Renal pelvis (tissue), 12 donors: ENCODE measurements at places on chromosomes 7 and 10.

- DNase-seq = no peak
Measured at GRCh38 chr10:7756360-7756992, 31.3 kb downstream of the KIN start.

DNA sequence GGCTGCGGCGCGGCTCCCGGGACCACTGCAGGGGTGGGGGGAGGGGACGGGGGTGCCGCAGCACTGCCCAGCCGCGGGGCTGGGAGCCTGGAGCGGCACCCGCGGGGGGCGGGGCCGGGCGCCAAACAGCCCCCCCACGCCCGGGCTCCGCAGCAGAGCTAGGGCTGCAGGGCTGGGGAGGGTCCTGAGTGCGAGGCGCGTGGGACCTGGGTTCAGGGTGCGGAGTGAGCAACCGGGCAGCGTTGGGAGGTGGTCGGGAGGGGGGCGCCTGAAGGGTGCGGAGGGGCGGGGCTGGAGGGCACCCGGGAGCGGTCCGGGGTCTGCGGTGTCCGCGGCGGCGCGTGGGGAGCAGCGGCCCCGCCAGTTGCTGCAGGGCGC is 528 bp downstream of the CAMK2G start:
- DNase-seq = no peak

- no peak for DNase-seq
Measured at GRCh38 chr7:150897502-150898474, 45.5 kb downstream of the AOC1 start.

- DNase-seq = peak; percentile 40
Measured at GRCh38 chr7:149790146-149790548, 16.8 kb upstream of the ZNF467 start.

DNA sequence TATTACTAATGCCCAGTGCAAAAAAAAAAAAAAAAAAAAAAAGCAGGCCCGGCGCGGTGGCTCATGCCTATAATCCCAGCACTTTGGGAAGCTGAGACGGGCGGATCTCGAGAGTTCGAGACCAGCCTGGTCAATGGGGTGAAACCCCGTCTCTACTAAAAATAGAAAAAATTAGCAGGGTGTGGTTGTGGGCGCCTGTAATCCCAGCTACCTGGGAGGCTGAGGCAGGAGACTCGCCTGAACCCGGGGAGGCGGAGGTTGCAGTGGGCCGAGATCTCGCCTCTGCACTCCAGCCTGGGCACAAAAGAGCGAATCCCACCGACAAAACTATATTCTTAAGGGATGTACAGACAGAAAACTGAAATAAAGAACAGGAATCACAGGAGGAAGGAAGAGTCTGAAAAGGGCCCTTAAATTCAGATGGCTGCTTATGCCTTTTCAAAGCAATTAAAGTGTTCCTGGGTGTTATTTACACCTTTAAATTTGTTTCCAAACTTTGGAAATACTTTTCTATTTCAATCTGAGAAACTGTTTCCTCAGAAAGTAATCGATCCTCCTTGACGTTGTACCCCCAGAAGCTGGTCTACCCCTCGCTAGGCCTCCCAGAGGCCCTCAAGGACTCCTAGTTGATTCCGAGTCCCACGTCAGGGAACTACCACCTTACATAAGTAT is 2.0 kb upstream of the KMT2E start:
- DNase-seq = no peak

GRCh38 chr10:51273574-51273973 is 199.3 kb downstream of the PRKG1 start:
- no peak for DNase-seq

- no peak for DNase-seq
Measured at GRCh38 chr10:67776371-67776770, 61.6 kb downstream of the DNAJC12 start.

DNA sequence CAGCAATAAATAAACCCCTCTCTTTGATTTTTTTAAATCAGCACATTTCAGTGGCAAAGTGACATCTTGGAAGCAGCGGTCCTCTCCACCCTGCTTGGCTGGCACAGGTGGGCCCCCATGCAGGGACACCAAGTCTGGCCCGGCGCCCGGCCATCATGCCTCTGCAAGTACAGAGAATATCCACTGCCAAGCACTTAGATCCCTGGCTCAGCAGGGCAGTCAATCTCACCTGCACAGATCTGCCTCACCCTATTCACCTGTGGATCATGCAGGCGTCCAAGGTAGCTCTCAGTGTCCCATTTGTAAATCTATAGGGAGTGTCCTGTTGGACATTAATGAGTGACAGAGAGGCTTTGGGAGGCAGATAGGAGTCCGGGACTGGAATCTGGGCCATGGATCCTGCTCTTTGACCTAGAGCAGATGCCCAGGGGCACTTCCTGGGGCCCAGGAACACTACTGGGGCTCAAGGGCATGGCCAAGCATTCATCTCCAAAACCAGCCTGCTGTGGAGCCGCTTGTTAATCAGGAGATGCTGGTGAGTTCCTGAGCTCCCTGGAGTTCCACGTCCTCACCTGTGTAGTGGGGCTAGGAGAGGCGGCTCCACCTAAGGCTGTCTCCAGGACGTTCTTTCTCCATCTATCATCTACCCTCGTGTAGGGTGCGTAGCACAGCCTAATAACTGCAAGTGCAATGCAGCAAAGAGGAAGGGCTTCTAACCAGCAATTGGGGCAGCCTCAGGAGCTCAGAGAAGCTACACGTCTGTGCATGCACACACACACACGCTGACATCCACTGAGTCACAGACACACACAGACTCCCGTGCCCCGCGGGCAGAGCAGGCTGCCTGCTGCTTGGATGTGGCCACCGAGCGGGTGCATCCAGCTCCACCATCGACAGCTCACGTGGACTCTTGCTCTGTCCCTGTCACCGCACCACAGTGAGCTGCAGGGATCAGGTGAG is 123.6 kb downstream of the OAT start:
- no peak for DNase-seq

DNA sequence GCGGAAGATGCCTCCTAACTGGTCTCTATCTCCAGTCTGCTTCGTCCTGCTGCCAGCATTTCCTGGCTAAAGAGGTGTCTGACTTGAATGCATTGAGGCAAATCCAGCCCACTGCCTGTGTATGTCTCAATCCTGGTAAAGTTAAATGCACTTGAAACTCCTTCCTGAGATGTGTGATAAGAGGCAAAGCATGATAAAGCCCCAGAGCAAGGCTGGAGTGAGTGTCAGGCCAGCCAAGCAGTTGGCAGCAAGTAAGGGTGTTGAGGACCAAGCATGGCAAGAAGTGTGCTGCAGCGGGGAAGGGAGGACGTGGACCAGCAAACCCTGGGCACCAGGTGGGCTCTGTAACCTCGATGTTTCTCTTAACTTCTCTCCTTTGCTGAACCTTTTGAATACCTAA is 29.1 kb downstream of the LRRC18 start:
- no peak for DNase-seq

GRCh38 chr10:29446327-29446726 is 157.5 kb downstream of the LYZL1 start:
- DNase-seq = no peak

DNA sequence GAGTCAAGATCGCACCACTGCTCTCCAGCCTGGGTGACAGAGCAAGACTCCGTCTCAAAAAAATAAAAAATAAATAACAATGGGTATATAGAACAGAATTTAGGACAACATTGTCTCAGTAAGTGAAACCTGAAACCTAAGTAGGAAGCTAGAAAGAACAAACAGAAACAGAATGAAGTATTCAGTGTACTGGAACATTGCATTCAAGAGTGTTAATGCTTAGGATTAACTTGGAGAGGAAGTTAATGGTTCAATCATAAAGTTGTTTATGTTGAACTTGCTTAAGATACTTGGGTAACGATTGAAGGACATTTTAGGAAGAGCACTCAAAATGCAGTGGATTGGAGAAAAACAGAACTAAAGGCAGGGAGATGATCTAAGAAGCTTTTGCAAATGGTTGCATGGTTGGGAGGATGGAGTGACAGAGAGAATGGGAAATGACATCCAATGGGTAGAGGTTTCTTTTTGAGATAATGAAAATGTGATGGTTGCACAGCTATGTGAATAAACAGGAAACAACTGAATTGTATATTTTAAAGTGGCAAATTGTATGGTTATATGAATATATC is 233.7 kb downstream of the ADK start:
- DNase-seq = no peak

DNA sequence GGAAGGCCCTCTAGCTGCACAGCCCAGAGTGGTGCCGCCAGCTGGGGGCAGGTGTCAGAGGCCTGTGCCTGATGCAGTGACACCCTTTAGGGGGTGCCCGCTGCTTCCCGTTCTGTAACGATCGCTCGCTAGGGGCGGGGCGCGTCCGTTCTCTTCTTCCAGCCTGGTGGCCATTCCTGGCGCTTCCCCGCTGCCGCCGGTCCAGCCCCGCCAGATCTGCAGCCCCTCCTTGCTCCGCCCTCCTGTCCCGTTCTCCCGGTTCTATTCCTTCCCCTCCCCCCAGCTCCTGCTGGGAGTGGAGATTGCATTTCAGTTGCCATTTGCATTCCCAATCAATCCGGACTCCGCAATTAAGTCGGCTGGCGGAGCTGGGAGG is 39.2 kb downstream of the AGAP3 start:
- peak; percentile 45 for DNase-seq

DNA sequence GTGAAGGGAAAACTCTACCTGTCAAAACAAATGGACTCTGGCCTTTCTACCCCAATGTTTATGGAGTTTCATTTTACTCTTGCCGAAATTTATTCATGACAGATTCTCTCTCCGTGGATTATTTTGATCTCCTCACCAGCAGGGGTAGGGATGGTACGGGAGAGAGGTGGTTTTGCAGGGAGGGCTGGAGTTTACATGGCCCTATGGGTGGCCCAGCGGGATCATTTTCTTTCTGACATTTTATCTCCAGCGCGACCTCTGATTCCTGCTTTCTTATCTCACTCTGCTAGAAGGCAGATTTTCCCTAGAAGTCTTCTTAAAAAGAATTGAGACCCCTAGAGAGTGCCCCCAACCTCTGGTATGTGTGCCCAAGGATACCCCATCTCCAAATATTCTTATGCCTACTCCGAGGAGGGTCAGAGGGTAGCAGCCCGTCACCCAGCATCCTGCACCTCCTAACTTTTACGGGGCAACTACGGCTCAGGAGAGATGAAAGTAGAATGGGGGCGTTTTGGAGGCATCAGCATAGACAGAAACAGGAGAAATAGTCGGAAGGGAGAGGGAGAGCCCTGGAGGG is 10.1 kb upstream of the GATA3 start:
- DNase-seq = no peak

DNA sequence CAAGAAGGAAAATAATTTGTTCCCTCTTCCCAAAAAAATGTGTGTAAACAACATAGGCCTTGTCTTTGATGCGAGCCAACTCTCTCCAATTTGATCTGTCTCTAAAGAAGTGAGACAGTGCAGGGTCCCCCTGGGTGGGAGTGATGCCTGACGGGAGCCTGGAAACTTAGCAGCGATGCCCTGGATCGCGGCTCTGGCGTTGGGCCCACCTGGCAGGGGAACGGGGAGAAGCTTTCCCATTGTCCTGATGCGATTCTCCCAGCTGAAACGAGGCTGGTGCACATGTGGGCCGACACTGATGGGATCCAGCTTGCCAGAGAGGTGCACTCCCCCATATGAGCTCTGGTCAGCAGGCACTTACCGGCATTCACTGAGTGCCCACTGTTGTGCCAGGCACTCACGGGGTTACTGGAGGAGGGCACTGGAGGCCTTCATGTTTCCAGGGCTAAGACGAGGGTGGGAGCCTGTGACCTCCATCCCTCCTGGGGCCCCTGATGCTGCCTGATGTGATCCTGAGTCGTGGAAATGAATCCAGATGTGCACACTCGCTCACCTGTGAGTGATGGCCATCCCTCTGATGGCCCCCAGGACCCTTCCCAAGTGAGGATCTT is 132.8 kb downstream of the PTPN20 start:
- DNase-seq = no peak

- DNase-seq = no peak
Measured at GRCh38 chr10:27663621-27664020, 82.0 kb downstream of the MKX start.
